Activated CD4-positive, alpha-beta memory T cell treated with anti-CD3 and anti-CD28 coated beads, Interleukin-2, amount 10 ng/mL, durations not matched to agents 7 days and 5 days (primary cell): ENCODE measurements at places on chromosomes 6 and 20. TPM values are rescaled to one million over a fixed set of nuclear protein-coding genes. Genes with fewer than 3 reads are reported as not detected.

GRCh38 chr6:47161176-47161687 lies 119.1 kb upstream of the ADGRF1 start:
- DNase-seq: no peak
- no peaks in the 10 kb centered on the region for H3K4me1 ChIP-seq
- no peaks in the 10 kb centered on the region for H3K36me3 ChIP-seq
- H3K27me3 ChIP-seq: no peaks in the 10 kb centered on the region

DNA sequence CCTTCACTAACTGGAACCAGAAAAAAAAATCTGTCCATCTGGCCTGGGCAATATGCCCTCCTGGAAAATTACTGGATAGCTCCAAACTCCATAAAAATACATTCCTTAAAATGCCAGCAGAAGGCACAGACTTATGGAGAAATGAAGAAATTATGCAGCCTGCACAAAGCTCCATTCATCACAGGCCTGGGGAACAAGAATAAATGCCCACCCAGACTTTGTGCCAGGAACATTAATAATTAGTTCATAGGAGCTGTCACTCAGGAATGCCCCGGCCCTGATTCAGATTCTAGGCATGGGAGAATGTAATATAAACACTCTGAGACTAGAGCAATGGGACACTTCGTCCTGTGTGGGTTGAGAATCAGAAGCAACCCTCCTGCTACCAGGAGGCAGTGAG lies 199.3 kb downstream of the OTOR start:
- H3K4me3 ChIP-seq: no peak overlapping the region
- no peaks in the 10 kb centered on the region for H3K36me3 ChIP-seq
- H3K4me1 ChIP-seq: no peaks in the 10 kb centered on the region
- no peak for DNase-seq

DNA sequence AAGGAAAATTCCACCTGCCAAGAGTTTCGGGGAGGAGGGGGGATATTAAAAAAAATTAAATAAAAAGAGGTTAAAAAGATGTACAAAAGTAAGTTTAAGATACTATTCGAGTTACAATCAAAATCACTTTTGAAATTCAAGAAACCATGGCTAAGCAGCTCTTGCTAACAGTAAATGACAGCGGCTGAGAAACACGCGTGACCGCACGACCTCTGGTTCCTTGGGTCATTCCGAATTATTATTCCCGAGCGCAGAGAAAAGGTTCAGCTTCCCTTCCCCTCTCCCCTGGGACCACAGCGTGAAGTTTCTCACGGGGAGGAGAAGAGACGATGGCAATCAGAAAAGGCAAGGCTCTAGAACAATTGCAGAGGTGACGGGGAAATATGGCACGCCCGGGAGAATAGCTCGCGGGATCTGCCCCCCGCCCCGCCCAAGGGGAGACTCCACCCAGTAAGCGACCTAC lies 496 bp downstream of the TMEM242 start:
- peaks cover 3% of the 10 kb centered on the region for H3K27me3 ChIP-seq
- peaks cover 12% of the 10 kb centered on the region for H3K36me3 ChIP-seq
- peak; percentile 85 for DNase-seq
- H3K4me3 ChIP-seq: peak overlapping the region; percentile 94
- peak overlapping the region; percentile 81 for H3K27ac ChIP-seq

GRCh38 chr6:71252960-71253359 lies 35.7 kb upstream of the OGFRL1 start:
- no peaks in the 10 kb centered on the region for H3K4me1 ChIP-seq
- H3K4me3 ChIP-seq: no peak overlapping the region
- H3K36me3 ChIP-seq: no peaks in the 10 kb centered on the region
- no peak for DNase-seq
- no peak overlapping the region for H3K27ac ChIP-seq
- H3K27me3 ChIP-seq: peaks cover 9% of the 10 kb centered on the region

DNA sequence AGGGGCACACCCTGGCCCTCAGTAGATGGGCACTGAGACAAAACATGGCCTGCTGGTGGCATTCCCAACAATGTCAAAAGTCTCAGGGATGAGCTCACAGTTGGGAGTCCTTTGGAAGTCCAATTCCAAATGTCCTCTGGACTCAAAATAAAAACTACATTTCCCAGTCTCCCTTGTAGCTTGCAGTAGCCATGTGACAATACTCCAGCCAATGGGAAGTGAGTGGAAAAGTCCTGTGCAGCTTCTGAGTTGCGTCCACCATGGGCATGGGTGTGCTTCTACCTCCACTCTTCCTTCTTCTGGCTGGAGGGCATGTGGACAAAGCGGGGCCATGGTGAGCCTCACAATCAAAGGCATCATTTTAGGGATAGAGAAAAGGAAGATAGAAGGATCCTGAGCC lies 5.8 kb upstream of the ADAM33 start:
- no peak overlapping the region for H3K27ac ChIP-seq
- H3K36me3 ChIP-seq: no peaks in the 10 kb centered on the region
- no peak for DNase-seq

GRCh38 chr6:161508341-161508740 lies 234.5 kb upstream of the AGPAT4 start:
- no peaks in the 10 kb centered on the region for H3K4me1 ChIP-seq
- H3K27ac ChIP-seq: no peak overlapping the region
- no peaks in the 10 kb centered on the region for H3K27me3 ChIP-seq
- H3K4me3 ChIP-seq: no peak overlapping the region
- DNase-seq: no peak
- H3K36me3 ChIP-seq: no peaks in the 10 kb centered on the region

DNA sequence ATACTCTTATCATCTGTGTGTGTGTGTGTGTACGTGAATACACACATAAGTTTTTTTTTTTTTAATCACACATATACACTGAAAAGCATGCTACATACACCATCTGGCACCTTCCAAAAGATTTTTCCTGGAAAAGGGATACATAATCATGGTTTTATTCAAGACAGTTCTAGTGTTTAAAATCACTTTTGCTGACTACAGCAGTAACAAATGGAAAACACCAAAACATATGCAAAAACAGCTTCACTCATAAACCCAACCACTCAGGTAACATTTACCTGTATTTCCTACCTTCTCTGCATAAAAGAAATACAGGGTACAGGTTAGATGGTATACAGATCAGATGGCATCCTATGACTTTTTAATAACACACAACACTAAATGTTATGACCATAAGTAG lies 2.5 kb downstream of the SNX14 start:
- peak overlapping the region; percentile 12 for H3K4me3 ChIP-seq
- no peaks in the 10 kb centered on the region for H3K27me3 ChIP-seq
- peaks cover 28% of the 10 kb centered on the region for H3K4me1 ChIP-seq
- H3K27ac ChIP-seq: no peak overlapping the region
- DNase-seq: no peak

DNA sequence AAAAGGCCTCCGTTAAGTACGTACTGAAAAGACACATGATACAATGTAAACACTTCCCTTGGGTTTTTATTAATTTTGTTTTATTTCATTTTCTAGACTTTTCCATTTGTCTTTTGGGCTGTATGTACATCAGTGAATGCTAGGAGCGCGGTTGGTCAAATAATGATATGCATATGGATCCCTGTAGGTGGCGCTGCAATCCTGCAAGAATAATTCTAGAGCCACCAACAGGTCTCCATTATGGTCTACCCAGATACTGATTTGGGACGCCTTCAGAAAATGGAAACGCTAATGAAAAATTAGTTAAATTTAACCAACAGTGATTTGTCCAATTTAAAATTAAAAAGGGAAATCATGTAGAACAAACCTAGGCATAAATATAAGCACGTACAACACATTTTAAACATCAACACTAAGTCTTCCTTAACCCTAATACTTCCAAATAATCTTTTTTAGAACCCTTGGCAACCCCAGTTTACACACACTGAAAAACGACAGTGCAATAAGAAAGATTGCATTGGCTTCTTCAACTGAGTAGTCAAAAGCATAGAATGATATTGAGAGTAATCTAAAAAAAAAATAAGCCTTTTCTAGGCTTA lies 433.5 kb downstream of the RFPL4B start:
- H3K36me3 ChIP-seq: no peaks in the 10 kb centered on the region
- peak; percentile 25 for DNase-seq
- H3K27me3 ChIP-seq: no peaks in the 10 kb centered on the region
- no peaks in the 10 kb centered on the region for H3K4me1 ChIP-seq
- no peak overlapping the region for H3K27ac ChIP-seq

DNA sequence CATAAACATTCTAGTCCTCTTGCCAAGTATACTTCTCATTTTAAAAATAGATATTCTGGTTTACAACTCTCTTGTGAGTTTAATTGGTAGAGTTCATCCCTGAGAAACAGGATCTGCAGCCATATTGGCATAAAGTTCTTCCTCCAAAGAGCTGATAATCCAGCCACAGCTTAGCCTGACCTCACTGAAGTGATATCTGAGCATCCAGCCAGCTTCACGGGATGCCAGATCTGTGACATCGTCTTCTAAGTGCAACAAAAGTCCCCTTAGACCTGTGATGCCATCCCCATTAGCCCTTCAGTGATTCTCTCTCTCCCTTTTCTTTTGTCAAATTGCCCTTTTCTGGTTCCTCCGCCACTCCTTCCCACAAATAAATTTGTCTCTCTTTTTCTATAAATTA lies 180.6 kb upstream of the STXBP5 start:
- H3K36me3 ChIP-seq: no peaks in the 10 kb centered on the region
- no peak overlapping the region for H3K4me3 ChIP-seq
- H3K27ac ChIP-seq: no peak overlapping the region
- no peaks in the 10 kb centered on the region for H3K4me1 ChIP-seq

GRCh38 chr6:43243664-43244321 lies 512 bp downstream of the TTBK1 start:
- DNase-seq: no peak
- H3K4me1 ChIP-seq: peaks cover 18% of the 10 kb centered on the region
- peaks cover 33% of the 10 kb centered on the region for H3K27me3 ChIP-seq
- H3K4me3 ChIP-seq: no peak overlapping the region
- no peak overlapping the region for H3K27ac ChIP-seq

DNA sequence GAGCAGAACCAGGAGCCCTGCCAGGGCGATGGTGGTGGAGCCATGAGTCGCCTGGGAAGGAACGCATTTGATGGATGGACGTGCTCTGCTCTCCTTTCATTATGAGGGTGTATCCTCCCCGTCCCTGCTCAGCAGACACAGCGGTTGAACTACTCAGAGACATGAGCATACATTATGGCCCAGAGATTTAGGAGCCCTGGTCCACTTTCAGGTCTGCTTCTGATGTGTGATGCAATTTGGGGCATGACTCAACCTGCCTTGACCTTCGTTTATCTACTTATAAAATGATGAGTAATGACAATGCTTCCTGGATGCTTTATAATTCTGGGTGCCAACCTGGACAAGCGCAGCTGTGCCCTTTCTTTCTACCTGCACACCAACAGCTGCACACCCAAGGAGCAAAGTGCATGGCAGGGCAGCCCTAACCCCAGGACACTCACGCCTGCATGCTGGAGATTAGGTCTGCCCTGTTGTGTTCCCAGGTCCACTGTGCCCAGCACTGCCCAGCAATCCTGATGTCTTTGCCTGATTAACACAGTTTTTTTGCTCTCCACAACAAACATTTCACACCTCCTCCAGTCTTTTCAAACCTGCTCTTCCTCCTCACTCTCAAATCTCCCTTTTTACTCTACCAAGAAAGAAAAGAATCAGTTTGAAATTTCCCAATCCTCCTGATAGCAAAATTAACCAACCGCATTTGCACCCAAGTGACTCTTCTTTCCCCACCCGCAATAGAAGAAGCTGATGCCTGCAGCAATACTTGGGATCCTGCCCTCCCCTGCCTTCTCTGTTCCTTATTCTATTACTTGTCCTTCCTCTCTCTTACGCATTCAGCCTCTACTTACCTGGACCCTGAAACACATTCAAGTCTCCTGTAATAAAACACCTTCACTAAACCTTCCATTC lies 81.2 kb downstream of the EZR start:
- no peak for DNase-seq
- no peak overlapping the region for H3K4me3 ChIP-seq
- H3K27me3 ChIP-seq: no peaks in the 10 kb centered on the region
- no peak overlapping the region for H3K27ac ChIP-seq

GRCh38 chr6:125789576-125790357 lies 993 bp upstream of the NCOA7 start:
- peaks cover 27% of the 10 kb centered on the region for H3K36me3 ChIP-seq
- no peaks in the 10 kb centered on the region for H3K27me3 ChIP-seq
- peaks cover 52% of the 10 kb centered on the region for H3K4me1 ChIP-seq
- peak; percentile 58 for DNase-seq
- peak overlapping the region; percentile 96 for H3K27ac ChIP-seq

GRCh38 chr6:167475947-167476346 lies 151.1 kb downstream of the TTLL2 start:
- no peaks in the 10 kb centered on the region for H3K4me1 ChIP-seq
- no peak for DNase-seq
- no peak overlapping the region for H3K4me3 ChIP-seq
- H3K27ac ChIP-seq: no peak overlapping the region
- H3K36me3 ChIP-seq: no peaks in the 10 kb centered on the region
- peaks cover 11% of the 10 kb centered on the region for H3K27me3 ChIP-seq

GRCh38 chr6:107697682-107698081 lies 126.4 kb downstream of the SCML4 start:
- H3K36me3 ChIP-seq: no peaks in the 10 kb centered on the region
- no peak overlapping the region for H3K4me3 ChIP-seq
- DNase-seq: no peak
- H3K27ac ChIP-seq: no peak overlapping the region
- peaks cover 10% of the 10 kb centered on the region for H3K27me3 ChIP-seq

DNA sequence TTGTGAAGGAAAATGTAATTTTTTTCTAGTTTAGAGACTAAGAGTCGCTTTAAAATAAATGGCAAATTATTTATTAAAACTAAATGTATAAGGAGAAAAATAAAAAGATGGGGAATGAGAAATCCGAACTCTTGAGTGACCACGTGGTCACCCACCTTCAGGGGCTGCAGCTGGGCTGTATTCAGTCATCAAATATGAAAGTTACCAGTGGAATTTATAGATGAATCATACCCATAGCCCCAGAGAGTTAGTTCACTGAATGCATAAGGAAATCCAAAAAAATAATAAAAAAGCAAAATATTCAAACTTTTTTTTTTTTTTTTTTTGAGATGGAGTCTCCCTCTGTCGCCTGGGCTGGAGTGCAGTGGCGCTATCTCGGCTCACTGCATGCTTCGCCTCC lies 947.7 kb upstream of the ADGRB3 start:
- H3K4me1 ChIP-seq: no peaks in the 10 kb centered on the region
- no peak overlapping the region for H3K27ac ChIP-seq
- no peaks in the 10 kb centered on the region for H3K36me3 ChIP-seq

GRCh38 chr20:47272893-47273590 lies 83.5 kb downstream of the ZMYND8 start:
- no peaks in the 10 kb centered on the region for H3K27me3 ChIP-seq
- H3K4me1 ChIP-seq: peaks cover 38% of the 10 kb centered on the region
- peaks cover 43% of the 10 kb centered on the region for H3K36me3 ChIP-seq
- peak overlapping the region; percentile 33 for H3K27ac ChIP-seq

DNA sequence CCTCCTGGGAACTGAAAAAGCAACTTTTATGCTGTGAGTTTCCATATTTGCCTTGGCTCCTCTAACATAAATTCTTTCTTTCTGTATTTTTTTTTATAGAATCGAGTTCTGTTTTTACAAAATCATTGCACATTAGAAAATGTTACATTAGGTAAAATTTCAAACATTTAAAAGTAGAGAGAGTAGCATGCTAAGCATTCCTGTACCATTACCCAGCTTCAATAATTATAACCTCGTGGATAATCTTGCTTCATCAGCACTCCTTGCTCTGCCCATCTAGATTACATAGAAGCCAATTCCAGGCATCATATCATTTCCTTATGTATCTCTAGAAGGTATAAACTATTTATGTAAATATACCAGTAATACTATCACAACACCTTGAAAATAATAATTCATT lies 15.4 kb upstream of the FBXO30 start:
- no peak overlapping the region for H3K4me3 ChIP-seq
- no peaks in the 10 kb centered on the region for H3K27me3 ChIP-seq

The SLC4A11 gene
- 1.8 TPM for total RNA-seq

The SLC13A3 gene
- not detected for total RNA-seq

The ARFGAP1 gene
- total RNA-seq: 82.0 TPM

The SLC22A7 gene
- not detected for total RNA-seq

The KIFC1 gene
- 125 TPM for total RNA-seq

The CAGE1 gene
- total RNA-seq: 0.08 TPM

The TNF gene
- total RNA-seq: 130 TPM

The ZC2HC1B gene
- not detected for total RNA-seq
